ENCODE measurements at places on chromosomes 4 and X.

- DNase-seq, result no peak
These were observed 89.7 kb upstream of the CBR4 start for GRCh38 chr4:169099771-169100180.

GRCh38 chr4:153755186-153755585 lies 4.6 kb downstream of the RNF175 start:
- no peak for DNase-seq

DNA sequence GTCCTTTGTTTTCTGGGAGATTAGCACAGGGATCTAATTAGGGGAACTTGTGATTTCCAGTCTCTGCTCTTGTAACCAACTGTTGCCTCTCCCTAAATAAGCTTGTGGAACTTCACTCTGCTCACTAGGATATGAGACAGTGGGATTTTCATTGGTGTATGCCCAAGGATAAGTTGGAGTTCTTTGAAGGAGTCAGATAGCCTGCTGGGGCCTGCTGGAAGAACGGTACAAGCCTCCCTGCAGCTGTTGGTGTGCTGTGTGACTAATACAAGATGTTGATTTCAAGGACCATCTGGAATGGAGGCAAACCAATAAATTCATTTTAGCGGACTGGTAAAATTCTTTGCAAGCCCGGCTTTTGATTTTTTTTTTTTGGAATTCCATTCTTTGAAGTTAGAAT lies 167.0 kb downstream of the AASDH start:
- no peak for DNase-seq

DNA sequence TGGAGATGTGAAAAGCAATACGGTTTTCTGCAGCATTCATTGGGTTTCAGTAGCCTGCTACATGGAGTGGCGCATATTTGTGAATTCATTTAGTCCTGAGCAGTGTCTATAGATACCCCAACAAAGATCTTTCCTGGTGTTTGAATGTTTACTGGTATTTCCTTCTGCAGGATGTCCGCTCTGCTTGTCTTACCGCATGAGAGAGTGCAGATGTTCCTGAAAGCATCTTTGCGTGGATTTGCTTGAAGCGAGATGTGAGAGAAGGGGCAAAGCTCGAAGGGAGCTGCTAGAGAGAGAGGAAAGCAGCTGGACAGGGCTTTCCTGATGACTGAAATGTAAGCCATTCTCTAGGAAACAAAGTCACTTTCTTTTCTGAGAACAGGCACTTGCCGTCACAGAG lies 40.9 kb upstream of the GYPA start:
- DNase-seq, result no peak

All from stimulated activated CD4-positive, alpha-beta T cell treated with anti-CD3 and anti-CD28 coated beads, TNF-alpha, amount 100 ng/mL, for 1 hour (primary cell).